Islet precursor cell (in vitro differentiated cells): ENCODE measurements at places on chromosomes 12 and 14.

DNA sequence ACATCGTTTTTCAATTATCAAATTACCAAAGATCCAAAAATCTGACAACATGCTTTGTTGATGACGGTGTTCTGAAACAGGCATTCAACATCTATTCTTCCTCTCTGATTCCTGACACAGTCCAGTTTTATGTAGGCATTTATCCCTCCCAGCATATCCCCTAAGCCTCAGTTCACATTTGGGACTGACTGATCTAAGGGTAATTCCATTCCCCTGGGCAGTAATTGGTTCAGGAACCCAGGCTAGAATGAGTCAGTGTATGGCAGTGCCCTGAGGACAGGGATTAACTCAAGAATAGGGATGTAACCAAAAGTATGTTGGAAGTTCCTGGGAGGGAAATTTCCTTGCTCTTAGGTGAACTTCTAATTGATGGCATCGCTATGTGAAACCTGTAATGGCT lies 10.3 kb upstream of the PCNX1 start:
- no peak for DNase-seq

- DNase-seq, result peak; percentile 37
These were observed 35.1 kb upstream of the PPP2R5C start for GRCh38 chr14:101726295-101726953.

GRCh38 chr12:12538535-12538934 lies 24.1 kb downstream of the DUSP16 start:
- no peak for DNase-seq

DNA sequence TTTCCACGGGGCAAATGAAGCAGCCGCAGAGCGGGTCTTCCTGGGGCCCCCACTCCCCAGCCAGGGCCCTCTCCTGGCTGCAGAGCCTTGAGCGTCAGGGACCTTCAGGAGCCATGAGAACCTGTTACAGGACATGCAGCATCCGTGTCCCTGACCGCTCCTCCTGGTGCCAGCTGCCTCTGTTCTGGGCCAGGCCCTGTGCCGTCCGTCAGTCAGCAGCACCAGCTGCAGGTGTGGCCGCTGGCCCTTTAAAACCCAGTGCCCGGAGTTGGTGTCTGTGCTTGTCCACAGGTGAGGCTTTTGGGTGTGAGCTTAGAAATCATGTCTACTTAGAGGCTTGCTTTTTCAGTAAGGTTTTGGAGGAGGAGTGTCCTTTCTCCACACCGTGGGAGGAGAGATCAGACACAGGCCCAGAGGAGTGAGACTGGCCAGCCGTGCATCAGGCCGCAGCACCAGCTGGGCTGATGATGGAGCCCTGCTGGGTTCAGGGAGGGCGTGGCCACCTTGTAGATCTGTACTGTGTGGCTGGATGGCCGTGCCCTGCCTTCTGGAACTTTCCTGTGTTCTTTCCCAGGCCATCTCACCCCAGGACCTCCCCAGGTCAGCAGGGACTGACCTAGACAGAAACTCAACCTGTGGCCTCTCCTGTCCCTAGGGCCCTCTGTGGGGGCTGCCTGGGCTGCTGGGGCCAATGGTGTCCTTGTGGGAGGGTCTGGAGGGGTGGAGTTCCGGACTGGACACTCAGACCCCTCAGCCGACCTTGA lies 27.1 kb downstream of the AACS start:
- DNase-seq, result no peak

- DNase-seq, result no peak
These were observed 63.4 kb downstream of the APOBEC1 start for GRCh38 chr12:7602277-7602676.

GRCh38 chr14:59358102-59358501 lies 107.1 kb downstream of the GPR135 start:
- DNase-seq, result peak; percentile 72

- DNase-seq, result no peak
These were observed 110.4 kb upstream of the TMCC3 start for GRCh38 chr12:94760786-94761185.

DNA sequence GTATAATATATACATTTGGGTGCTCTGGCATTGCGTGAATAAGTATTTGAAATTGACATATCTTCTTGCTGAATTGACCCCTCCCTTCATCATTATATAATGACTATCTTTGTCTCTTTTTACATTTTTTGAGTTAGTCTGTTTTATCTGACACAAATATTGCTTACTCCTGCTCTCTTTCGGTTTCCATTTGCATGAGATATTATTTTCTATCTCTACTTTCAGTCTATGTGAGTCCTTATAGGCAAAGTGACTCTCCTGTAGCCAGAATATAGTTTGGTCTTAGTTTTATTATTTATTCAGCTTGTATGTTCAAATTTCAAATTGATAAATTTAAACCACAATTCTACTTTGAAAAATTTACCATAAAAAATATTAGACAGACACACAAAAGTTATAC lies 491.0 kb downstream of the NAV3 start:
- DNase-seq, result no peak

DNA sequence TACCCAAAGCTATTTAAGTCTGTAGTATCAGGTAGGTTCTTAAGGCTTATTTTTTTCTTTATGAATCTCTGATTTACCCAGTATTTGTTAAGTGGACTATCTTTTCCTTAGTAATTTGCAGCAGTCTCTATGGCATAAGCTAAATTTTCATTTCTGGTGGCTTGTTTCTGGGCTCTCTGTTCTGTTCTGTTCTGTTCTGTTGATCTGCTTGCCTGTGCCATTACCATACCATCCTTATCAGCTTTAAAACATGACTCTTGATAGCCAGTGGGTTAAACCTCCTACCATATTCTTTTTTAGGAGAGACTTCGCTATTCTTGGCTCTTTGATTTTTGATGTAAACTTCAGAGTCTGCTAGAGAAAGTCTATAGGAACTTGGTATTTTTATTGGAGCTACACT lies 46.8 kb downstream of the PCNX1 start:
- DNase-seq, result no peak

- peak; percentile 89 for DNase-seq
These were observed 3.0 kb downstream of the ARG2 start for GRCh38 chr14:67622675-67623074.

DNA sequence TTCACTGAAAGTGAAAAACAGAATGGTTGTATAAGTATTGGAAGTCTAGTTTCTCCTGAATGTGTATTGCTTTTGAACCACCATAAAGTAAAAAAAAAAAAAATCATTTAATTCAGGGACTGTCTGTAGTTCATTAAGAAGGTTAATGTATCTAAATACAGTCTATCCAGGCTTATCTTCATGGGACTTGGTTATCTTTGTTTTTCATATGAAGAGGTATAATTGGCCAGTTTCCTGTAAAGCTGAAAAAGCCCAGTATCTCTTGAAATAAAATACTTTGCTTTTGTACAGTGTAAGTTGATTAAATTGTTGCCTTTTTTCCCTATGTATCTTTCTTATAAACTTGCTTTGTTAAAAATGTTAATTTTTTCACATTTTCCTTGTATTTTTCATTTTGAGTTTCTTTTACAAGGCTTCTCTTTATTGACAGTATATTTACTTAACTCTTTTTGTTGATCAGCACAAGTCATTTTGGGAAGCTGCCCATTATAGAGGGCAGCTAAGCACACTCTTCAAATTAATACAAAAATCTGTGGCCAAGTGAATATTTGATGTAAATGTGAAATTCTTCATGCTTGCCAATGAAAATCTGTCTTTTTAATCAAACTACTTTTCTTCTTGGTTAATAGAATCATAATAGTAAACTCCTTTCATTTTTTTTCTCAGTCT lies 156.0 kb downstream of the TMTC3 start:
- no peak for DNase-seq

- no peak for DNase-seq
These were observed 14.0 kb upstream of the DHRS2 start for GRCh38 chr14:23621932-23622730.

DNA sequence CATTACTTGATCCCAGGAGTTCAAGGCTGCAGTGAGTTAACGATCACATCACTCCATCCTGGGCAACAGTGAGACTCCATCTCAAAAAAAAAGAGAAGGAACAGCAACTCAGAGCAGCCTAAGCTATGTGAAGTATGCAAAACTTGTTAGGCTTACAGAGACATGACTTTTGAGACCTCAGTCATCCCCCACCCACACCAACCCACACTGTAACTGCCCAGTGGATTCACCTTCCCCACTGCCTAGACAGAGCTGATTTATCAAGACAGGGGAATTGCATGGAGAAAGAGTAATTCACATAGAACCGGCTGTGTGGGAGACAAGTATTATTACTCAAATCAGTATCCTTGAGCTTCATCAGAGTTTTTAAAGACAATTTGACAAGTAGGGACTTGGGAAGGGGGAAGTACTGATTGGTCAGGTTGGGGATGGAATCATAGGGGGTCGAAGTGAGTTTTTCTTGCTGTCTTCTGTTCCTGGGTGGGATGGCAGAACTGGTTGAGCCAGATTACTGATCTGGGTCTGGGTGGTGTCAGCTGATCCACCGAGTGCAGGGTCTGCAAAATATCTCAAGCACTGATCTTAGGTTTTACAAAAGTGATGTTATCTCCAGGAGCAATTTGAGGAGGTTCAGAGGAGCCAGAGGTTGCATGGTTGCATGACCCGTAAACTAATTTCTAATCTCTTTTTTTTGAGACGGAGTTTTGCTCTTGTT lies 6.2 kb upstream of the WDR89 start:
- peak; percentile 88 for DNase-seq

DNA sequence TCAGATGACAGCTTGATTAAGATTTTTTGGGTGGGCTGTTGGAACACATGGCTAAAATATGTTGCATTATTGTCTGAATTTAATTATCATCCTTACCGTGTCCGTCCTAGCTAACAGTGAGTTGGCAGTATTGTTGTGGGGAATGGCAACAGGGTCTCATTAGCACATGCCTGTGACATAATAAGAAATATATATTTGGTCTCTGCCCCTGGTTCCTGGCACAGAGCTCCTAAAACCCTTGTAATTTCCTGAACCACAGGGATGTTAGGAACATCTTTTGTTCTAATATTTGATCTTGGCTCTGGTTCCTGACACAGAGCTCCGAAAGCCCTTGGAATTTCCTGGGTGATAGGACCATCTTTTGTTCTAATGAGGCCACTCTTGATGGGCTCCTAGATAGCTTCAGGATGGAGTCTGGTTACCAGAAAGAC lies 76.0 kb downstream of the SYNE2 start:
- no peak for DNase-seq

DNA sequence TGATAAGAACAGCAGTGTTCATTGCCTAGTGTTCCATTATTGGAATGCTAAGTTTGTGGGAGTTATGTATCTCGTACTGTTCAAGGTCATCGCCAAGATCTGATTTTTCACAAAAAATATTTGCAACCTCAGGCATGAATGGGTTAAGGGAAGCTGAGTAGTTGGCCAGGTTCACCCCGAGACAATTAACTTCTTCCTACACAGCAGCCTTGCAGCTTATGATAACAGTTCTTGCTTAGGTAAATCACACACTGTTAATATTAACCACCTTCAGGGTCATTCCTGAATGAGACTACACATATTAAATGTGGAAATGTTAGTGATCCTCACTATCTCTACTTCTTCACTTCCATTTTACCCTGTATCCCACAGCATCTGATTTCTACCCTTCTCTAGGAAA lies 18.0 kb downstream of the FKBP11 start:
- DNase-seq, result no peak

DNA sequence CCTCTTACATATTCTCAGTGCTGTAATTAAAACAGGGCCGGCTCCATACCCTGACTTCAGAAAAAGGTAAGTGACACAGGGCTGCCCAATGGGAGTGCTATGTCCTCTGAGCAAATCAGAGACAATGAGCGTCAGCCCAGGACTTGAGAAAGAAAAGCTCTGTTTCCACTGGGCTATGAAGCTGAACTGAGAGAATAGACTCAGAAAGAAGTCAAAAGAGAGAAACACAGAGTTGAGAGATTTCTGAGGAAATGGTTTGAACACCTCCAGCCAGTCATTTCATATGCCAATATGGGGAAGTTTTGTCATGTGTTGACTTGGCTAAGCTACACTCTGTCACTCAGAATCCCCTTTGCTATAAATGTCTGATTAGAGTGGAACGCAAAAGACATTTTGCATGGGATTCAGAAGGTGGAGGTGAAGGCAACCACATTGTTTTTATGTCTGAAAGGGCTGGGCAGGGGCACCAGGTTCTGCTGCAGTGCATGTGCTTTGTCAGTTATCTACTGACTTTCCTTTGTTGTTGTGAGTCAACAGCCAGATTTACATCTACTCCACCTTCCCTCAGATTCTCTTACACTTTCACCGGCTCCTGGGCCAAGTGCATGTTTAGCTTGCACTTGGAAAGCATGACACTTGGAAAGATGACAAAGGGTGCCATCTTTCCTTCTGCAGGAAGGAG lies 313.3 kb downstream of the DUSP6 start:
- DNase-seq, result peak; percentile 72

- no peak for DNase-seq
These were observed 55.8 kb downstream of the GPHN start for GRCh38 chr14:66563731-66564130.

DNA sequence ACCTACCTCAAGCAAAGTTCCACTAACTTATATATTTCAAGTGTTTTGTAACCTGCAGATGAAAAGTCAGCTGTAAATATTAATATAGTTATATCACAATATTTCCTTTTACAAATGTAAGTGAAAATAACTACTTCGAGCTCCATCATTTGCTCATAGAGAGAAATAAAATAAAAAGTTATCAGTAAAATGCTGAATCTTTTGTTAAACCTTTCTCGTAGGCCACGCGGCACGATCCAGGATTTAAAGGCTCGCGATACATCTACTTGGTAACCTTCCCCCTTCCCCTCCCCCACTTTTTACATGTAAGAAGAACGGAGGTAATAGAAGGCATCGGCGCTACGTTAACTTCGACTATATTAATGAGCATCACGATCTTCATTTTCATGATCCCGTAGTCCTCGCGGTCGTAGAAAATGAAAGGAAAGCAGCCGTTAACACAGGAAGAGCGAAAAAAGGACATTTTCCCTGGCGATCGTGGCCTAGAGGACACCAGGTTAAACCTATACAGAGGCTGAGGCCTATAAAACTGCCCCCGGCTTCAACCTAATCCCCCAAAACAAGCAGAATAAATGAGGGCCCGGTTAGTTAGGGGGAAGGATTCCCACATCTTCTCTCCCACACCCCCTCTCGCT lies 508 bp downstream of the HNRNPC start:
- DNase-seq, result no peak

DNA sequence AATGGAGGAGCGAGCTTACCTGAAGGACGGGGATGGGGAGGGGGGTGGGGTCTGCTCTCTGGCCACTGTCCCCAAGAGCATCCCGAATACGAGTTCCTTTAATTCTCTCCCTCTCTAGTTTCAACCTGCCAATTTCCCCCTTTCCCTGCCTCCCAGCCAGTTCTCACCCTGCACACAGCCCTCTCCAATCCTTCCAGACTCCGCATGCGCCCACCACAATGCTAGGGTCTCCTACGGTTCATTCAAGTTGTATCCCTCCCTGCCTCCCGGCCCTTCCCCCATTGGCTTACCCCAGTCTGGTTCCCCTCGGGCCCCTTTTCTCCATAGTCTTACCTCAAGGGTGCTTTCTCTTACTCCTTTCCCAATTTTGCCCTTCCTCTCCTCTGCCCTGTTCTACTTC lies 708 bp upstream of the IGFBP6 start:
- DNase-seq, result no peak

DNA sequence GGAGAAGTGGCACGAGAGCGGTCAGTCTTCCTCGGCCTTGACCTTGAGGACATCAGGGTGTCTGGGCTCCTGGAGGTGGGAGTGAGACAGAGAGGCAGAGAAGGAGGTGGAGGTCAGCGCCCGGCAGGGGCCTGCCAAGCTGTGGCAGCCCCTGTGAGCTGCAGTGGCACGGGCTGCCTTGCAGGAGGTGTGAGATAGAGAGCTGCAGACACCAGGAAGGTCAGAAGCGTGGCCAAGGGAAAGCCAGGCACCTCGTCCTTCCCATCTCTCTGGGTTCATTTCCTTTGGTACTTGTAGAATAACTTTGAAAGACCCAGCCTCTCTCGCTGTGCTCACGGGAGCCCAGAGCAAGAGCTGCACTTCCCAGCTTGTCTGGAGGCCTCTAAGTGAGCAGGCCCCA lies 98.1 kb downstream of the TSPAN9 start:
- no peak for DNase-seq
